Activated naive CD4-positive, alpha-beta T cell (primary cell): ENCODE measurements at places on chromosomes 3 and 15.

DNA sequence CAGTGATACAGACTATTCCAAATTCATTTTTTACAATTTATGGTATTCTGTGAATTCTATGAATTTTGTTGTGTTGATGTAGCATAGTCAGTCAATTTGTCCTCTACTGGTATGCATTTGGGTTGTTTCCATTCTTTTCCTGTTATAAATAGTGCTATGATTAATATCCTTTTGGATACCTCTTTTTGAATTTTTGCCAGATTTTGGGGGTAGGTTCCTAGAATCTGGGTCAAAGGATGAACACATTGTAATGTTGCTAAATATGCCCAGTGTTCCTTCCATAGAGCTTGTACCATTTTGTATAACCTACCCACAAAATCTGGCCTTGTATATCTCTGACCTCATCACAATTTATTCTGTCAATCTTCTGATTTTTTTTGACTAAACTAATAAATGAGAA, 44.4 kb upstream of the C3orf38 start:
- DNase-seq: no peak

GRCh38 chr3:32280262-32280910, 41.9 kb downstream of the CMTM8 start:
- DNase-seq: no peak

DNA sequence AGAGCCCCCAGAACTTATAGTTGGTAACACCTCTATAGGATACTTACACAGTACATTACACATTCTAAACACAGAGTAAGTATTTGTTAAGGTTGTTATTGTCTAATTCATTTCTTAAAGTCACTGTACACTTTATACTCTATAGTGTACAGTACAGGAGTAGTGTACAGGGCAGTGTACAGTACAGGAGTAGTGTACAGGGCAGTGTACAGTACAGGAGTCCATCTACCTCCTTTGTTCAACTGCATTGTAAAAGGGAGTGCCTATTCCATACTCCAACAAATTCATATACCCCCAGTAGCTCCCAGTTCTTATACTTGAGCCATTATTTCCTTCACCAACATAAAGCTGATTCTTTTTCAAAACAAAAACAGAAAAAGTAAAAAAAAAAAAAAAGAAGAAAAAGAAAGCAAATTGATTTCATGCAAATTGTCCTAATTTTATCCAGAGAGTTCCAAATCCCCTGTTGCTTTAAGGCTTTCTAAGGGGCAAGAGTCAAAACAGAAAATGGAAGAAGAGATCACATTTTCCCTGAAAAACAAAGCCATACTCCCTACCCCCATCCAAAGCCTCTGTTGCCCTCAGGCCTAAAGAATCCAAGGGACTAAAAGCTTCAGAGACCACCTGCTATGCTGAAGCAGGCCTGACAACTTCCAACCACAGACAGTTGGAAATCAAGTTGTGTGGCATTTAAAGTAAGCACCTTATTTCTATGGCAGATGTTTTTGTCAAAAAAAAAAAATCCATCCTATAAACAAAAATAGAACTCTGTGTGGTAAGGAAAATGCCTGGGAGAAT, 125.6 kb downstream of the PLCH1 start:
- DNase-seq: no peak

DNA sequence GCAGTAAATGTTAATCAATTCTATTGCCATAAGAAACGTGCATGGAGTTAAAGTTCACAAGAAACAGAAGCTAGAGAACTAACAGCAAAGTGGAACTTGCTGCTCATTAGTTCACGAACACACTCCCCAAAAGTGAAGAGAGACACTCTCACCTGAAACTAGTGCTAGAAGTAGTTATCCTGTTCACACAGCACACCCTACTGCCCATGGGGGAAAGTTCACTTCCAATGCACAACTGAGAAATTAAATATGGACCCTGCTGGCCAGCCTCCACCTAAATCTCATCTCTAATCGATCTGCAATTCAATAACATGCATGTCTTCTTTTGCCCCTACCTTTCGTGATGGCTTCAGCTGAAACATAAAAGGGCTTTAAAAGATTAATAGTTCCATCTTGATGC, 39.4 kb upstream of the FRMD4B start:
- no peak for DNase-seq

- DNase-seq: no peak
Observed at GRCh38 chr15:60585743-60586708, 107.1 kb upstream of the ICE2 start.

- no peak for DNase-seq
Observed at GRCh38 chr3:14305324-14305723, 97.1 kb upstream of the SLC6A6 start.

- DNase-seq: no peak
Observed at GRCh38 chr3:145854499-145854898, 306.5 kb downstream of the PLOD2 start.

- no peak for DNase-seq
Observed at GRCh38 chr3:18656866-18657265, 231.7 kb upstream of the SATB1 start.
